Smooth muscle cell of the coronary artery (primary cell): ENCODE measurements at places on chromosomes 12 and 14. TPM values are rescaled to one million over a fixed set of nuclear protein-coding genes. Genes with fewer than 3 reads are reported as not detected.

Gene CLEC14A
- total RNA-seq, result 0.15 and 0.47 TPM in 2 replicates

Gene FAM234B
- total RNA-seq, result 4.7 and 9.0 TPM in 2 replicates

Gene CDKL1
- 3.2 and 5.2 TPM in 2 replicates for total RNA-seq

Gene KLRC4
- total RNA-seq, result not detected in 2 replicates

Gene LMNTD1
- total RNA-seq, result 0.23 TPM in 1 of 2 replicates, not detected in the other

Gene TAS2R13
- total RNA-seq, result 0.70 and 1.1 TPM in 2 replicates

Gene SMCO2
- 0.08 TPM in 1 of 2 replicates, not detected in the other for total RNA-seq

Gene CDC42BPB
- total RNA-seq, result 60.6 and 77.9 TPM in 2 replicates

Gene KCNH3
- total RNA-seq, result 0.23 and 0.30 TPM in 2 replicates

Gene PRPH
- total RNA-seq, result 0.35 and 1.5 TPM in 2 replicates

Gene GTF2A1
- 25.4 and 43.3 TPM in 2 replicates for total RNA-seq

Gene CCDC184
- total RNA-seq, result 0.30 and 0.35 TPM in 2 replicates

Gene AICDA
- total RNA-seq, result 0.08 TPM in 1 of 2 replicates, not detected in the other

Gene NFATC4
- total RNA-seq, result 18.4 and 77.3 TPM in 2 replicates

Gene RASAL1
- total RNA-seq, result not detected in 2 replicates

Gene FAIM2
- total RNA-seq, result 0.38 and 41.0 TPM in 2 replicates

Gene SLC2A14
- total RNA-seq, result not detected in 2 replicates

Gene PTPRB
- 3.9 and 19.1 TPM in 2 replicates for total RNA-seq

Gene ITGA7
- 3.8 and 72.7 TPM in 2 replicates for total RNA-seq
